ENCODE measurements at places on chromosomes 13 and 19.

DNA sequence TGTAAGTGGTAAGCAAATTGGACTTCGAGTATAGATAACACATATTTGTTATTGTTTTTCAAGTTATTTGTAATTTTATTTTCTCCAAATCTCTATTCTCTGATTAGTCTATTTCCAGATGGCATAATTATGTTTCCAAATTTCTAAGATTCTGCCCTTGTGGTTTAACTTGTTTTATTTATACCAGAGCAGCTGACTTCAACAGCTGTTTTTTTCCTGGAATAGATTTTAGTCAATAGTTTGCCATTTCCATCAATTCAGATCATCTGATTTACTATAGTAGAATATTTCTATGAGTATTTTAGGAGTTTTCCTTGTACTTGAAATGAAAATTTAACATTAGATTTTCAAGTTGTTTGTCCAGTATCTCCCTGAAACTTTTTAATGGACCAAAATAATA lies 848.7 kb upstream of the MIR17HG start:
- DNase-seq = no peak

DNA sequence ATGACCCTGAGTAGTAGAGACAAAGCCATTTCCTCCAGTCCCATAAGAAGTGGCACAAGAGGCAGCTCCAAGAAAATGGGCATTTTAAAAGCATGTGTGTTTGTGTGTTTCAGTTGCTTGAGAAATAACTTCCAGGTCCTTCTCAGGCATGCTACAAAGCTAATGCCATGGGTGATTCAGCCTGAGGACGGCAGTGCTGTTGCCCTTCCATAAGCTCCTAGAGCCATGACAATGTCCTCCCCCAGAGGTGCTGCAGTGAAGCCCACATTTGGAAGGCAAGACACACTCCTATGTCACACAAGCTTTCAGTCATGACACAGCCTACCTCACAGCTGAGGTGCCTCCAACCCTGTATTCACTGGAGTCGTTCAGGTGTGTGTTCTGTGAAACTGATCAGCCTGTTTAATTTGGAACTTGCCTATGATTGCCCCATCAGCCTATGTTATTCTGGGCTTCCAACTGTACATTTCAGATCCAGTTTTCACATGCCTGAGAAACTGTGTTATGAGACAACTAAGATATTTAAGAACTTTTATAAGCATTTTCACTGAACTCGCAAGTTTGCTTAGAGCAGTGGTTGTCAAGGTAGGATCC lies 213.6 kb downstream of the FOXO1 start:
- DNase-seq = no peak

DNA sequence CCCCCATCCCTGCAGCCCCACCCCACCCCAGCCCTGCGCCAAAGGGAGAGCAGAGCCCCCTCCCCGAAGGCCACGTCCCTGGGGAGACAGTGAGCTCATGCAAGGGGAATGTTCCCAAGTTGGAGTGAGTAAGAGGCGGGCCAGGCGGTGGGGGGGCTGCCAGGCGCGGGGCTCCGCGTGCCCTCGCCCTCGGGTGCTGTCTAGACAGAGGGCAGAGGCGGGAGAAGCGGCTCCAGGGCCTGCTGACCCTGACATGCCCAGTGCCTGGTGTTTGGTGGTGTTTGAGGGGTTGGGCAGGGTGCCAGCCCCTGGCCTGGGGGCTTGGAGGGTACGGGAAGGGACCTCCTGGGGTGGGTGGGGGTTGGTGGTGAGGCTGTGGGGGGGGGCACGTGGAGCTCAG lies 1.0 kb downstream of the FSTL3 start:
- no peak for DNase-seq

GRCh38 chr13:74336546-74336945 lies 202.3 kb upstream of the KLF12 start:
- DNase-seq = no peak

DNA sequence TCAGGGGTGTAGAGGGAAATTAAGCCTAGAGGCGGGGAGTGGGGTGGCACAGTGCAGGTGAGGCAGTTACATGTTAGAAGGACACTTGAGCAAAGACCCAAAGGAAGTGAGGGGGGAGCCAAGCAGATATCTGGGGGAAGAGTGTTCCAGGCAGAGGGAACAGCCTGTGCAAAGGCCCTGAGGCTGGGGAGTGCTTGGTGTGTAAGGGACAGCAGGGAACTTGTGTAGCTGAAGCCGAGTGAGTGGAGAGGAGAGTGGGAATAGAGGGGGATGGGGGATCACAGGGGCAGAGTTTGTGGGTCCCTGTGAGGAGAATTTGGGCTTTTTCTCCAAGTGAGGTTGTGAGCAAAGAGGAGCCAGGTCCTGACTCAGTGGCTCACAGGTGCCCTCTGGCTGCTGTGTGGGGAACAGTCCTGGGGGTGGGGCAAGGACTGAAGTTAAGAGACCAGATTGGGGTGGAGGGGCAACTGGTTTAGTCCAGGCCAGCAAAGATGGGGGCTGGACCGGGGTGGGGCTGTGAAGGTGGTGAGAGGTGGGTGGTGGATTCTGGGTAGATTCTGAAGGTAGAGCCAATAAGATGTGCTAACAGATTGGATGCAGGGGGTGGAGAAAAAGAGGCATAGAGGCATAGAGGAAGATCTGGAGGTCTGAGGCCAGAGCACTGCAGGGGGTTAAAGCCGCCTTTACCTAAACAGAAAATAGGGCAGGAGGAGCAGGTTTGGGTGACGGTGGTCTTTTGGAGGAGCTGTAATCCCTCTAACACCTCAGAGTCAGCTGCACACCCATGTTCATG lies 75.3 kb downstream of the CACNA1A start:
- DNase-seq = peak; percentile 23

DNA sequence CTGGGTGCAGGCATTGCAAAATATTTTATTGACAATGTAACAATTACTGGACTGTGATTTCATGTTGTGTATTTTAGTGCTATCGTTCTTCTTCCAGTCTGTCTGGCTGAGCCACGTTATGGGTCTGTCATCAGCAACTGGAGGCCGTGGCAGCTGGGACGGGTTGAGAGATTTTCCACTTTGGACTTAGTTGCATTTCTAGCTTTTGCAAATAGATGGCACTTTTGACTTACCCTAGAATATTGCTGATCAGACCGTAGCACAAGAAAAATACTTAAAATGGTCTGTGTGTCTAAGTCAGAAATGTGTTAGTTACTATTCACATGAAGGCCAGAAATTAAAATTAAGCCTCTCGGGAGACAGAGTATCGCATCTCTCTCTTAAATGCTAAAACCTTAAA lies 211.1 kb downstream of the TEX29 start:
- DNase-seq = no peak

GRCh38 chr19:12726988-12727316 lies 3.2 kb upstream of the TNPO2 start:
- no peak for DNase-seq

DNA sequence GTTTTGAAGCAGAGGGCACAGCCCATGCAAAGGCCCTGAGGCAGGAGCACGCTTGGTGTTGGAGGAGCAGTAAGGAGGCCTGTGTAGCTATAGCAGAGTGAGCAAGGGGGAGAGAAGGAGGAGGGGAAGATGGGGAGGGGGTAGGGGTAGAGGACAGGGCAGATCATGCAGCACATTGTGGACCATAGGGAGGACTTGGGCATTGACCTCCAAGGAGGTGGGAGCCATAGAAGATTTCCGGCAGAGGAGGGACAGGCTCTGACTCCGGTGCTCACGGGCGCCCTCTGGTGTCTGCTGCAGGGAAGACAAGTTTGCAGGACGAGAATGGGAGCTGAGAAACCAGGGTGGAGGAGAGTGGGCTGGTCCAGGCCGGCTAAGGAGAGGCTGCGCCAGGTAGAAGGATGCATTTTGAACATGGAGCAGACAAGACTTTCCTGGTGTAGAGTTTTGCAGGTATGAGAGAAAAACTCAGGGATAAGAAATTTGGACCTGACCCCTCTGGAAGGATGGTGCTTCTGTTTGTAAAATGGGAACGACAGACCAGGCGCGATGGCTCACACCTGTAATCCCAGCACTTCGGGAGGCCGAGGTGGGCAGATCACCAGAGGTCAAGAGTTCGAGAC lies 13.7 kb upstream of the CREB3L3 start:
- DNase-seq = peak; percentile 86

DNA sequence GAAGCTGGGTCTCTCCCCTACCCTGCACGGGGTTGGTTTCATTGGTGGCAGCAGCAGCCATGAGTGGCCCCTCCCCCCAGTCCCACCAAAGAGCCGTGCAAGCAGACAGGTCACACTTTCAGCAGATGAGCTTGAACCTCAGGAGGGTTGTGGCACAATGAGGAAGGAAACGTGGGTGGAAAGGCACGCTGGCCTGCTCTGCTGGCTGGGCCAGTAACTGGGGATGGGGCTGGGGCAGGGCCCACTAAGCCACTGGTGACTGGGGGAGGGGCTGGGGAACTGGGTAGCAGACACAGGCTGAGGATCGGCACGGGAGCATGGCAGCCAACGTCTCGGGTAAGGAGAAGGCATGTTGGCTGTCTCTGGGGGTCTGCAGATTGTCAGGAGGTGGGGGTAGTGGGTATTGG lies at the start of gene P2RY11:
Gene P2RY11 (plus strand): TSS at position 289 of the 407 bp plus-strand sequence. CDS start 29 bp downstream, at position 318.
- DNase-seq = peak; percentile 30

DNA sequence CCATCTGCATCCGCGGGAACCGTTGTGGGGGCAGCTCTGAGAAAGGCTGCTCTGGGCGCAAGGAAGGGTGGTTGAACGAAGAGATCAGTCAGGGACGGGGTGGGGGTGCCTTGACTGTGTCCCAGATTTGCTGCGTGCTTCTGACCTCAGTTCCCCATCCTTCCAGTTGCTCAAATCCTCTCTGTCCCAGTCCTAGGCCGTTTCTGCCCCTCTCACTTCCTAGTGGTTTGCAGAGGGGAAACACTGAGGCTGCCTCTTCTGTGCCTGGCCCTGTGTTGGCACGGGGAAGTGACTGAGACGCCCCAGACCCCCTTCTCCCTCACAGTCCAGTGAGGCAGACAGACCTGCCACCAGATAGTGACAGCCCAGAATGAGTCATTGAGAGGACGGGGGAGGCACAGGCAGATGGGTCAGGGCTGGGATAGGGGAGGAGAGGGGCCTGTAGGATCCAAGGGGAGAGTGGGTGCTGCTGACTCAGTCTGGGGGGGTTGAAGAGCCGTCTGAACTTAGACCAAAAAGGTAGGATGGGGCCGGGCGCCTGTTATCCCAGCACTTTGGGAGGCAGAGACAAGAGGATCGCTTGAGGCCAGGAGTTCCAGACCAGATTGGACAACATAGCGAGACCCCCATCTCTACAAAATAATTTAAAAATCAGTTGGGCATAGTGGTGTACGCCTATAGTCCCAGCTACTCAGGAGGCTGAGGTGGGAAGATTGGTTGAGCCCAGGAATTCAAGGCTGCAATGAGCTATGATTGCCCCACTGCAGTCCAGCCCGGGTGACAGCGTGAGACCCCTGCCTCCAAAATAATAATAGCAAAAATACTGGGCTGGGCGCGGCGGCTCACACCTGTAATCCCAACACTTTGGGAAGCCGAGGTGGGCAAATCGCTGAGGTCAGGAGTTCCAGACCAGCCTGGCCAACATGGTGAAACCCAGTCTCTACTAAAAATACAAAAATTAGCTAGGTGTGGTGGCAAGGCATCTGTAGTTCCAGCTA lies 26.5 kb downstream of the NUMBL start:
- DNase-seq = no peak

DNA sequence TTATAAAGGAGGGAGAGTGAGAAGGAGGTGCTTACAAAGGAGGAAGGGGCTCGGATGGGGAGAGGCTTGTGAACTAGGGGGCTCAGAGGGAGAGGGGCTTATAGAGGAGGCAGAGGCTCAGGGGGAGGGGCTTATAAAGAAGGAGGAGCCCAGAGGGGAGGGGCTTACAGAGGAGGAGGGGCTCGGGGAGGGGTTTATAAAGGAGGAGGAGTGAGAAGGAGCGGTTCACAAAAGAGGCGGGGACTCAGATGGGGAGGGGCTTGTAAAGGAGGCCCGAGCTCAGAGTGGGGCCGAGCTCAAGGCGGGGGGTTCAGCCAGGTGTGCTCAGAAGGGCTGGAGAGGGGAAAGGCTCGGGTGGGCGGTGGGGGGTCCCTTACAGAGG lies 500 bp downstream of the SMIM24 start:
- DNase-seq = peak; percentile 61

- peak; percentile 64 for DNase-seq
Observed at GRCh38 chr19:40217934-40218890, at the start of gene TTC9B. Gene TTC9B, minus strand, starts transcription at chr19:40218384. Its CDS starts 3 bp downstream, at chr19:40218381.

DNA sequence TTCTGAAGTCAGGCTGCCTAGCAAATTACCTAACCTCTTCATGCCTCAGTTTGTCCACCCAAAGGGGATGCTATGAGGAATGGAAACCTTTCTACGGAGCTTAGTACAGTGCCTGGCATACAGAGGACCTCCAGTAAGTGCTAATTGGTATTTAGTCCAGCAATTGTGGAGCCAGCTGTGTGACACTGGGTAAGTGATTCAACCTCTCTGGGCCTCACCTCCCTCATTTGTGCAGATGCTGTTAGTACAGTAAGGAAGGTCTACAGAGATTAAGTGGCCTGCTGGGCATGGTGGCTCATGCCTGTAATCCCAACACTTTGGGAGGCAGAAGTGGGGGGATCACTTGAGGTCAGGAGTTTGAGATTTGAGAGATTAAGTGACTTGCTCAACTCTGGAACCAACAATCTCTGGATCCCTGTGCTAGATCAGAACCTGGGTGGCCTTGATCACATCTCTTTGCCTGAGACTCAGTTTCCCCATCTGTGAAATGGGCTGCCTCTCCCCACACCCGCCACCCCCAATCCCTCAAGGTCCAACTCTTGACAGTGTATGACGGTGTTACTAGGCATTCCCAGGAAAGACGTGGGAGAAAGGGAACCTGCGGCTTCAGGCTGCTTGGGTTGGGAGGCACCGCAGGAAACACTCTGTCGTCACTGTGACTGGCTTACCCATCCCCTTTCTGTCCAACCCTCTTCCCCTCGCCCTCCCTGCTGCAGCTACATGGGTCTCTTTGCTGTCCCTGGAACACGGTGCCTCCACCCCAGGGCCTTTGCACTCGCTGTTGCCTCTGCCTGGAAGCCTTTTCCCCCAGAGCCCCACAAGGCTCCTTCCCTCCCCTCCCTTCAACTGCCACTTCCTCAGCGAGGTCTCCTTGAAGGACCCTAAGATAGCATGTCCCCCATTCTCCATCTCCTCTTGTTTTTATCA lies 18.3 kb downstream of the PRKD2 start:
- no peak for DNase-seq

DNA sequence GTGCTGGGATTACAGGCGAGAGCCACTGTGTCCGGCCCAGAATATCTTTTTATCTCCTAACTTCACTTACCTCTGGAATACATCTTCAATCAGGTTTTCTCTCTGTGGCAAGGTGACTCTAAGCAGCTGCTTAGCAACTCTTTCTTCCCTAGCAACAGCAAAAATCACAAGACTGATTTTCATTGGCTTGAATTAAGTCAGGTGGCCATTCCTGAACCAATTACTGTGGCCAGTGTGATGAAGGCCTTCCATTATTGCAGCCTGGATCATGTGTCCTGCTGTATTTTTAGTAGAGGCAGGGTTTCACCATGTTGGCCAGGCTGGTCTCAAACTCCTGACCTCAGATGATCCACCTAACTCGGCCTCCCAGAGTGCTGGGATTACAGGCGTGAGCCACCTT lies 9.0 kb upstream of the LTBP4 start:
- peak; percentile 83 for DNase-seq

- no peak for DNase-seq
Observed at GRCh38 chr19:33236696-33237390, 11.2 kb upstream of the SLC7A10 start.

GRCh38 chr19:48654299-48655059 lies 8.5 kb upstream of the CA11 start:
- no peak for DNase-seq

Data from germinal center (tissue), 1 donor.